ENCODE measurements at places on chromosomes 11 and 22.

GRCh38 chr11:82842019-82842418 is 58.2 kb downstream of the PRCP start:
- DNase-seq = no peak

DNA sequence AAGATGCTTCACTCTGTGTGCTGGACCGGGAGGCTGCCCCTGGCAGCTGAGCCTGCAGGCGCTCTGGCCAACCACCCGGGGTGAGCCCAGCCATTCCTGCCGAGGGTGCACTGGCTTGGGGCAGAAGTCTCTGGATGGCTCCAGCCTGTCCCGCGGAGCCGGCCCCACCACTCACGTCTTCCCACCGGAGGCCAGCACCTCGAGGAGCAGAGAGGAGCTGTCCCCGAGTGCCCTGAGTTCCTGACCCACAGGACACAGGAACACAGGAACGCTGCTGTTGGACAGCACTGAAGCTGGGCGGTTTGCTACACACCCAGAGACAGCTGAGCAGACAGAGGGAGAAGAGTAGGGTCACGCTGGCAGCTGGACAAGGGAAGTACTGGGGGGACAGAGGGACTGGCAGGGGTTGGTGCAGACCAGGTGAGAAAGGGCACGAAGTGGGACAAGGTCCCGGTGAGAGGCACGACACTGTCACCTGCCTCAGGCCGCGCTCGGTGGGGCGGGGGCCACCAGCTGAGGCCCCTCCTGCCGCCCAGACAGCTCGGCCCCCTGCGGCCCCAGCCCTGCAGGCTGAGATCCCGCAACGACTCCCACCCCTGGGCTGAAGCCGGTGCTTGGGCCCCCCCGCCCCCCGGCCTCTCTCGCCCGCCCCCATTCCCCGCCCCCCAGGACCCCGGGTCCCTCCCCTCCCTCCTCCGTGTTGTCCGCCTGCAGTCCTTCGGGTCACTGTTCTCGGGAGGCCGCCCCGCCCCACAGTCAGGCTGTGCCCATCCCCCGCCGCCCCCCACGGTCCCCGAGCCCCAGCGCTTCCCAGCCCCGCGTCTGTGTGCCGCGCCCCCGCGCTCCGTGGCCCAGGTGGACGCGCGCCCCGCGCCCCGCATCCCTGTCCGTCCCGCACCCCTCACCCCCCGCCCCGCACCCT is 624 bp upstream of the B4GALNT4 start:
- no peak for DNase-seq

GRCh38 chr22:38653741-38654140 is 2.5 kb downstream of the FAM227A start:
- no peak for DNase-seq

GRCh38 chr22:45997077-45997776 is 20.3 kb upstream of the WNT7B start:
- peak; percentile 62 for DNase-seq

- DNase-seq = no peak
Observed at GRCh38 chr22:37752189-37753087, 55.3 kb upstream of the GCAT start.

- no peak for DNase-seq
Observed at GRCh38 chr11:101434026-101434643, 149.7 kb downstream of the TRPC6 start.

DNA sequence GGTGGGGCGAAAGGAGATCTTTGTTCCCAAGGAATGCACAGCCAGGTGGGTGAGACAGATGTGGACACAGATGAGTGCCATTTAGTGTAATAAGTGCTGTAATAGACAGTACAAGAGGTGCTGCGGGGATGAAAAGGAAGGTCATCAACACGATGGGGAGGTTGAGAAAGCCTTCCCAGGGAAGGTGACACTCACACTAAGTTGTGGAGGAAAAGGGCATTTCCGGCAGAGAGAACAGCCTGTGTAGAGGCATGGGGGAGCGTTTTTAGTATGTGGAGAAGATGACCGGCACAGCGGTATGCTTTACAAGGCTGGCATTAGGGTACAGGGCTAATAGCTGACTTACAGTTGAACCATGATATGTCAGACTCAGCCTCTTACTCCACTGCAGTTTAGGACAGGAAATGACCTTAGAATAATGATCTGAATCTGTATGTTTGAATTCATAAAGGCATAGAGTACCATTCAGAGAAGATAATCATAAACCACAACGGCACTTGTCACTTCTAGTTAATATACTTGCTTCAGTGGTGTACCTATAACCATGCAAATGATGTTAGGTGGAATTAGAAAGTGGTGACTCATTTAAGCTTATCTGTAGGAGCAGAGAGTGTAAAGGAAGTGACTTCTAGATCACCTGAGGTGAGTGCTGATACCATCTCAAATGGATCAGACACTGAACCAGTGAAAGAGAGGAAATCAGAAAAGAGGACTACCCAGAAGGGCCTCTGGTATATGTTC is 60.6 kb downstream of the FAM83F start:
- DNase-seq = no peak
